Cerebellum (tissue), 4 donors: ENCODE measurements at places on chromosomes 12 and 14. TPM values are rescaled to one million over a fixed set of nuclear protein-coding genes. Genes with fewer than 3 reads are reported as not detected.

DNA sequence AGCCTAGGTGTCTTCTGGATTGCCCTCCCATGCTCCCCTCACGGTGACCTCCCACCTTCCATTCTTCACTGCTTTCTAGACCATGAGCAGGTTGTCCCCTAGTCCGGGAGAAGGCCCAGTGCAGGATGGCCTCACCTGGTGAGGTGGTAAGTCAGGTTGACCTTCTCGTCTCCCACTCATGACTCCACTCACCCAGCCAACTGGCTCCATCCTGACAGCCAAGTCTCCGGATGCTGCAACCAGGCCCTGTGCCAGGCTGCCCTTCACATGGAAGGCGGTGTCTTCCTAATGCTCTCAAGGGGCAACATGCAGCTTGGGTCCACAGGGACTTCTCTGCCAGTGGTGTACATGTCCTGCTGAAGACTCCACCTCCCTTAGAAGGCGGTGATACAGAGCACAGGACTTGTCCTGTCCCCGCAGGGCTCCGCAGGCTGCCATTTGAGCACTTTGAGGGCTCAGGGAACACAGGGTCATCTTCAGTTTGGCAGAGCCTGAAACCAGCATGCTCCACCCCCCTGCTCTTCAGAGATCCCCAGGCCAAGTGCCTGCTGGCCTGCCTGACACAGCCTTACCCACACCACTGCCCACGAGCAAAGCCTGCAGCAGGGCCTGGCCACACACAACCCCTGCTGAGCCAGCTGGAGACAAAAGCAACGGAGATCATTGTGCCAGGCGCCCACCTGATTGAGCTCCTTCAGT lies 25.4 kb downstream of the BATF start:
- DNase-seq: no peak

CCDC184 gene
- 7.8 TPM for total RNA-seq

DNA sequence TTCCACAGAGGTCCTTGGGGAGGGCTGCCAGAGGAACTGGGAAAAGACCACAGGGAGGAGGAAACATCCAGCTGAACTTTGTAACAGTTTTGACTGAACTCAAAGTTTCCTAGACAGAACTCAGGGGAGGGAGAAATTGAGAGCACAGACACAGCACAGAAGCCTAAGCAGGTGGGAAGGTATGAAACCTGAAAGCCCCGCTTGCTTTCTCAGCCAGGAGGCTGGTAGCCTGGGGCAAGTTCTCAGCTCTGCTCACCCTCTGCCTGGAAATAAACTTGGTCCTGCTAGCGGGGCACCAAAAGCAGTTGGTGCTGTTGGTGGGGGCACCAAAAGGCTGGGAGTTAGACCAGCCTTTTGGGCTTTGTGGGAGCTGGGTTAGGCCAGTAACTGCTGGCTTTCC lies 25.9 kb upstream of the OR4E1 start:
- DNase-seq: no peak

IL26 gene
- not detected for total RNA-seq

VPS37B gene
- 17.6 TPM for total RNA-seq

PPTC7 gene
- total RNA-seq: 11.8 TPM

- no peak for DNase-seq
Observed at GRCh38 chr12:16603260-16603915, 2.6 kb downstream of the LMO3 start.

DNA sequence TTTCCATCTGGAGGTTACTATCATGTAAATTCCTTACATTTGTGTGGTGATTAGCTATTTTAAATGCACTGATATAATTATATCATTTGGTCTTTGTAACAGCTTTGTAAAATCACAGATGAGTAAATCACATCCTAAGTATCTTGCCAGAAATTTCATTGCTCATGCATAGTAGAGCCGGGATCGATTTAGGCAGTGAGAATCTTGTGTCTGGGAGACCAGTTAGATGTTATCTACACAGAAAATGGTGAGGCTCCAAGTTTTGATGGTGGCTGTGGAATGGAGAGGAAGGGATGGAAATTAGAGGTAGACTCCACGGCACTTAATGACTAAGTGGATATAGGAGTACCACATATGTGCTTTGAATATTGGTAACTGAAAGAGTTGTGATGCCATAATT lies 156.3 kb downstream of the MSRB3 start:
- no peak for DNase-seq

DNA sequence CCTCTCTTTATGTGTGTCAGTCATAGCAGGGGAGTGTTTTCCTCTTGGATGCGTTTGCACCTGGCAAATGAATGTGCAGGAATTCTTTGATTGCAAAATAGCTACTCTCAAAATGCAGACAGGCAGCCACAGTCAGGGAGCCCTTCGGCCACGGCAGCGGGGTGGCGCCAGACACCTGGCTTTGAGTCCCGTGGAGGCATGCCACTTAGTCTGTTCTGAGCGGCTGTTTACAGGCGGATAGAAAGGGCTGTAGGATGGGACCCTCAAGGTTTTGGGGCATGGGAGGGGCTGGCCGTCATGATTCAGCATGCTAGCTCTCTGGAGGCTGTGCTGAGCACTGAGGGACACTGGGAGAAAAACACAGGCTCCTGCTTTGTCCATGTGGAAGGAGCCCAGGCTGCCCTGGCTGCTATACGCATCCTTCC lies 117.1 kb downstream of the SLC25A47 start:
- peak; percentile 93 for DNase-seq

GRCh38 chr14:99654235-99654985 lies 9.5 kb downstream of the HHIPL1 start:
- DNase-seq: peak; percentile 14

GRCh38 chr14:34218881-34219280 lies 243.2 kb downstream of the SPTSSA start:
- no peak for DNase-seq

DNA sequence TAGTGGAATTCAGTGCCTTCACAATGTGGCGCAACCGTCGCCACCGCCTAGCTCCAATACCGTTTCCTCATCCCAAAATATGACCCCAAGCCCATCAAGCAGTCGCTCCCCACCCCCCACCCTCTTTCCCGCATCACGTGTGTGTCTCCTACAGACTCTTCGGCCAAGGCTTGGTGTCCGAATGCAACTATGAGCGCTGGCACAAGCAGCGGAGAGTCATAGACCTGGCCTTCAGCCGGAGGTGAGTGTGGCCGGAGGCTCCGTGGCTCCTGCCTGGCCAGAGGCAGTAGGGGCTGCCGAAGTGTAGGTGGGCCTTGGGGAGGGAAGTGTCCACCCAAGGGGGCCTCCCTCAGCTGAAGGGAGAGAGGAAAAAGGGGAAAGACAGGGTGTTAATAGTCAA lies 15.8 kb downstream of the CYP46A1 start:
- DNase-seq: no peak

SYCP3 gene
- total RNA-seq: 1.3 TPM
